Colonic mucosa (tissue), 4 donors: ENCODE measurements at places on chromosomes 2 and 18. TPM values are rescaled to one million over a fixed set of nuclear protein-coding genes. Genes with fewer than 3 reads are reported as not detected.

DNA sequence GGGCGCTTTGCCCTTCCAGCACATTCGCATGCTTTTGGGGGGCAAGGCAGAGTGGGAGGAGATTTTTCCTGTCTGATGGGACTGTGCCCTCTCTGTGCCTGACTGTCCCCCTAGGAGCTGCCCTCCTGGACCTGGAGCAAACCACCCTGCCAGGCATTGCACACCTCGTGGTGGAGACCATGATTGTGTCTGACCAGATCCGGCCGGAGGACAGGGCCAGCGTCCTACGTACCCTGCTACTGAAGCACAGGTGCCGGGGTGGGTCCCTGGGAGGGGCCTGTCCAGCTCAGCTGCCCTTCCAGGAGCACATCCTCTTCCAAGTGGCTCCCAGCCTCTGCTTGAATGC lies 5.3 kb downstream of the SLC4A3 start:
- no peak overlapping the region for H3K4me3 ChIP-seq
- no peak for DNase-seq
- H3K27ac ChIP-seq, result no peak overlapping the region
- H3K36me3 ChIP-seq, result no peaks in the 10 kb centered on the region

- DNase-seq, result no peak
- H3K4me1 ChIP-seq, result no peaks in the 10 kb centered on the region
- no peaks in the 10 kb centered on the region for H3K36me3 ChIP-seq
- no peak overlapping the region for H3K4me3 ChIP-seq
- no peak overlapping the region for H3K27ac ChIP-seq
- H3K27me3 ChIP-seq, result no peaks in the 10 kb centered on the region
These were observed 474.7 kb downstream of the PID1 start for GRCh38 chr2:228796386-228796785.

DNA sequence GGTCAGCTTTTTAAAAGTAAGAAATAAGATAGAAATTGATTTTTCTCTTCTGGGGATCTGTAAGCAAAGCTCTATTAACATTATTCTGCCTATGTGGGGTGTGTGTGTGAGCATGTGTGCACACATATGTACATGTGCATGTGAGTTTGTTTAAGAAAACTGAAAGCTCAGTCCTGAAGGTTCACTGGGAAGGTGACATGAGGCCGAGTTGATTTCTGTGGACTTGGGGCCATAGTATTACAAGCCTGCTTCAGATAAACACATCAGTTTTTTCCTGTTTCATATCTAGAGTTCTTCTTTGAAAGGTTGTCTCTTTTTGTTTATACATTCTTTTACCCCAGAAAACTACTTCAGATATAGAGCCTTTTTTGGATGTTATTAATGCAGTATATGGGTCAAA lies 83.4 kb downstream of the SERPINB8 start:
- no peak overlapping the region for H3K4me3 ChIP-seq
- no peak for DNase-seq
- no peaks in the 10 kb centered on the region for H3K4me1 ChIP-seq
- no peaks in the 10 kb centered on the region for H3K27me3 ChIP-seq

DNA sequence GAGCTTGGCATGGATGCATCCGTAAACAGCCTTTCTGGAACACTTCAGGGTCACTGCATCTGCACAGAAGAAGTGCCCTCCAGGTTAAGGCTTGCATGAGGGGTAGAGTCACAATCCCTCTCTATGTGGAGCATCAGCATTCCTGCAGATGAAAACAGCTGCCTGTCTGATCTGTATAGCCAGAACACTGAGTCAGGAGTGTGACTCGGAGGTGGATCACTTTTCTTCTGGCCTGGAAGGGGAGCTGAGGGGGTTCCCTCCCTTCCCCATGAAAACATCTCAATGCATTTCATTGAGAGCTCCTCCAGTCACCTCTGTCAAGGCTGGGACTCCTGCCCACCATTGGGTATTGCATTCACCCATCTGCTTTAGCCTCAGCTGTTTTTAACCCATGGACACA lies 72.5 kb upstream of the SERPINE2 start:
- H3K4me1 ChIP-seq, result no peaks in the 10 kb centered on the region
- no peak overlapping the region for H3K4me3 ChIP-seq
- no peaks in the 10 kb centered on the region for H3K36me3 ChIP-seq
- no peak for DNase-seq

DNA sequence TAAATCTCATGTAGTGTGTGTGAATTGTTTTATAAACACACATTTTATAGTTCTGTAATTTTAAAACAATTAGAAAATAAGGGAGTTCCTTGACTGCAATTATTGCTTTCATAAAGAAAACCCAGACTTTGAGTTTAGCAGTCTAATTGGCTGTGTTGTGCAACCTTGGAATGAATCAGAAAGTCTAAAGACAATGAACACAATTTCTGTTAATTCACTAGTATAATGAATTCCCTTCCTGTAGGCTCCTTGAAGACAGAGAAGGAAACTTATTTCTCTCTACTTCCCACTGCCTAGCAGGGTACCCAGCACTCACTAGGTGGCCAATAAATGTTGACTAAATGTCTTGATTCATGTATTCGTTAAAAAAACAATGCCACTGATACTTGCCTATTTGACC lies 79.9 kb downstream of the ANTXR1 start:
- H3K4me1 ChIP-seq, result no peaks in the 10 kb centered on the region
- H3K27me3 ChIP-seq, result no peaks in the 10 kb centered on the region
- no peak overlapping the region for H3K27ac ChIP-seq
- H3K36me3 ChIP-seq, result no peaks in the 10 kb centered on the region
- DNase-seq, result no peak
- H3K4me3 ChIP-seq, result no peak overlapping the region

GRCh38 chr2:54372361-54372760 lies 83.8 kb upstream of the SPTBN1 start:
- no peak overlapping the region for H3K27ac ChIP-seq
- H3K4me3 ChIP-seq, result no peak overlapping the region
- no peak for DNase-seq
- no peaks in the 10 kb centered on the region for H3K36me3 ChIP-seq

GRCh38 chr2:152115952-152116351 lies 17.1 kb upstream of the CACNB4 start:
- H3K36me3 ChIP-seq, result no peaks in the 10 kb centered on the region
- H3K27me3 ChIP-seq, result no peaks in the 10 kb centered on the region
- no peak overlapping the region for H3K4me3 ChIP-seq
- no peaks in the 10 kb centered on the region for H3K4me1 ChIP-seq
- DNase-seq, result no peak
- no peak overlapping the region for H3K27ac ChIP-seq

GRCh38 chr2:224994242-224994823 lies 47.9 kb downstream of the DOCK10 start:
- H3K27ac ChIP-seq, result no peak overlapping the region
- DNase-seq, result no peak
- no peaks in the 10 kb centered on the region for H3K27me3 ChIP-seq
- no peaks in the 10 kb centered on the region for H3K4me1 ChIP-seq
- no peak overlapping the region for H3K4me3 ChIP-seq

DNA sequence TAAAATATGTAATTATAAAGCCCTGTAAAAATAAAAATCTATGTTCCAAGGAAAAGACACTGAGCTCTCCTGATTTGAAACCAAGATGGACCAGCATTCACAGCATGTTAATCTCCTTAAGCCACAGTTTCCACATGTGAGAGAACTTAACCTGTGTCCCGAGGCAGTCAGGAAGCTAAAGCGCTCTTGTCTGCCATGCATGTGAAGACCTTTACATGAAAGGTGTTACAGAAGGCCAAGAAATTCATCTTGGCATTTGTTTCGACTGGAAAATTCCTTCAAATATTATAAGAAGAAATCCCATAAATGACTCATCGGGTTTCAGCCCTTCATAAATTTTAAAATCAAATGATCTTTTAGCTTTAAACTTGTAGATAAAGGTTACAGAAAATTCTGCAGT lies 328.6 kb downstream of the CDH2 start:
- H3K4me3 ChIP-seq, result no peak overlapping the region
- H3K27ac ChIP-seq, result no peak overlapping the region
- no peaks in the 10 kb centered on the region for H3K36me3 ChIP-seq
- H3K27me3 ChIP-seq, result no peaks in the 10 kb centered on the region
- DNase-seq, result no peak

DNA sequence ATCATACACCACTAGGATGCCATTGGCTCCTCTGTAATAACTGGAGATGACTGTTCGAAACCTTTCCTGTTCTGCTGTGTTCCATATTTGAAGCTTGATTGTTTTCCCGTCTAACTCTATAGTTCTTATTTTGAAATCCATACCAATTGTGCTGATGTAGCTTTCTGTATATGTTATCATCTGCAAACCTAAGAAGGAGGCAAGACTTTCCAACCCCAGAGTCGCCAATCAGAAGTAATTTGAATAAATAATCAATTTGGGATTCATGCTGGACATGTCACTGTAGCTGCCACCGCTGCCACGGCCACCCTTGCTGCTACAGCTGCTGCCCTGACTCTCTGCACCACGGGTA lies 20.7 kb downstream of the STAT1 start:
- DNase-seq, result no peak
- no peak overlapping the region for H3K27ac ChIP-seq
- H3K4me1 ChIP-seq, result no peaks in the 10 kb centered on the region
- no peaks in the 10 kb centered on the region for H3K27me3 ChIP-seq
- H3K4me3 ChIP-seq, result no peak overlapping the region

Gene IL1R2
- total RNA-seq, result 152 TPM

Gene RAPGEF4
- total RNA-seq, result 1.5 TPM

Gene LYG2
- total RNA-seq, result not detected
